Daoy (cell line): ENCODE measurements at places on chromosomes 4 and X.

DNA sequence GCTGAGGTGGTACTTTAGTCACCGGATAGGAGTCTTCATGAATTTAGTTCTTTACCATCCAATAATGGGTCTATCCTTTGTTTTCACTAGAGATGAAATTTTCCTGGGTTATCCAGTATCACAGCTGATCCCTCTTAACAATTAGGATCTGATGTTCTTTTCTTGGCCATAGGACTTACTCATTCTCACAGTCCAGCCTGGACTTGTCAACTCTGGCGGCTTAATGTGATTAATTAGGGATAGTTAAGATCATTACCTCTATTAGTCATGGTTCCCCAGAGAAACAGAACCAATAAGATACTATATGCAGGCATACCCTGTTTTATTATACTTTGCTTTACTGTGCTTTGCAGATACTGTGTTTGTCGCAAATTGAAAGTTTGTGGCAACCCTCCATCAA, 272.7 kb upstream of the FAT4 start:
- no peak for DNase-seq

DNA sequence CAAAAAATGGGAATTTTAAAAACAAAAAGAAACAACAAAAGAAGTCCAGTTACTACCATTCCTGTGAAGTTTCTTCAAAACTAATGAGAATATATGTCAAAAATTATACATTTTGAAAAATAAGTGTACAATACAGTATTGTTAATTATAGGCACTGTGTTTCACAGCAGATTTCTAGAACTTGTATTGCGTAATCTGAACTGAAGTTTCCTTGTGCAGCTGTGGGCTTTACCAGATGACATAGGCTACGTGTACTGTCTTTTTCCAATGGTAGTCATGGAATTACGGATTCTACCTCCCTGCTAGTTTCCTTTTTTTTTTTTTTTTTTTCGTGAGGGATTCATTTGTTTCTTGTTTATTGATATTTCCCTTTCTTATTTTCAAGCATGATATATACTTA, 113.8 kb upstream of the GABRA2 start:
- DNase-seq = no peak

- DNase-seq = no peak
Observed at GRCh38 chr4:20421603-20421985, 169.9 kb downstream of the SLIT2 start.

- no peak for DNase-seq
Observed at GRCh38 chrX:3268829-3269228, 77.6 kb downstream of the MXRA5 start.

DNA sequence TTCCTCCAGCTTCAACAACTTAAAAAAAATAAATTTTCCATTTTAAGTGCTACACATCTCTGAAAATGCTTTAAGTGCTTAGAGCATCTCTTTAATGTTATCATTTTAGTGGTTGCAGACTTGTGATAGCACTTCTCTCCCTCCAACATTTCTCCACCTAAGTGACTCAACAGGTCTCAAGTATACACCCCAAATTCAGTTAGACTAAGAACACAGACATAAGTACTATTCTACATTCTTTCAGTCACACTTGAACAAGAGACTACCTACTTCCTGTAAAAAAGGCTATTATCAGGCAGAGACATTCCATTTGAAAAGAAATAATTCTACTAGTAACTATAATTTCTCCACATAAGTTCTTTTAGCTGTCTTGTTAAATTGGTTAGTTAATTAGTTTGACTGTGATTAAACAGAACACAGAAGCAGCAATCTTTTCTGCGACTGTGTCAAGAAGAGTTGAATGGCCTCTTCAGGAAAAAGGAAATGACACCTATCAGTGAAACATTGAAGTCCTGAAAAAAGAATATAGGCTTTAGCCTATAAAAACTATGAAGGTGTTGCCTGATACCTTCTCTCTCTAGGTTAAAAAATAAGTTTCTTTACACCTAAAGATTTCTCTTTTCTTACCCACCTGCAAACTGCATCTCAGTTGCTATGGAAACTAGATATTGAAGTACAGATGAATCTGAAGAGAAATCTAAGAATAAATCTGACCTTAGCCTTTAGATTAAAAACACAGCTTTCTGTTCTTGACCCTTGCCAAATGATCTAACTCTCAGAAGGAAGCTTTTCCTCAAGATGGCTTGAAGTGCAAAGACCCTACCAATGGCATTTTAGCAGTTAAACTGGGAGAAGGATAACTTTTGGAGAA, 18.0 kb downstream of the NAF1 start:
- no peak for DNase-seq

- no peak for DNase-seq
Observed at GRCh38 chr4:98383431-98384106, 122.4 kb downstream of the RAP1GDS1 start.

- peak; percentile 3 for DNase-seq
Observed at GRCh38 chr4:34720571-34720970, 1523.7 kb downstream of the ARAP2 start.

DNA sequence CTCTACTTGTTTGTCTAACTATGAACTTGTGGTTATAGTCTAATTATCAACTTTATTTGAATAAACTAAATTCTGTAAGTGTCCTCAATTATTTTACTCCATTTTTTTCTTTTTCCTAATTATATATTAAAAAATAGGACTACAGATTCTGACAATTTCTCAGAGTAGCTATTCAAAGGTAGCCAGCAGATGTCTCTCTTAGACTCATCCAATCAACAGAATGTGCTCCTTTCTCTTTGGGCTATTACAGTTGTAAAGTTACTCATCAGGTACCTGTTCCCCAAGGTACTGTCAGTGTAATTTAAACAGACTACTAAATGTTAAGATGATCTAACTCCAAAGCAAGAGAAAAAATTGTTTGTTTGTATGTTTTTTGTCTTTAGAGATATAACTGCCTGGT, 248.6 kb downstream of the PCDH18 start:
- DNase-seq = no peak

- DNase-seq = no peak
Observed at GRCh38 chr4:76954489-76954888, 4.9 kb downstream of the SEPTIN11 start.

- DNase-seq = no peak
Observed at GRCh38 chrX:148872161-148872535, 371.7 kb downstream of the AFF2 start.

- DNase-seq = no peak
Observed at GRCh38 chr4:155017426-155017825, 191.0 kb upstream of the NPY2R start.

DNA sequence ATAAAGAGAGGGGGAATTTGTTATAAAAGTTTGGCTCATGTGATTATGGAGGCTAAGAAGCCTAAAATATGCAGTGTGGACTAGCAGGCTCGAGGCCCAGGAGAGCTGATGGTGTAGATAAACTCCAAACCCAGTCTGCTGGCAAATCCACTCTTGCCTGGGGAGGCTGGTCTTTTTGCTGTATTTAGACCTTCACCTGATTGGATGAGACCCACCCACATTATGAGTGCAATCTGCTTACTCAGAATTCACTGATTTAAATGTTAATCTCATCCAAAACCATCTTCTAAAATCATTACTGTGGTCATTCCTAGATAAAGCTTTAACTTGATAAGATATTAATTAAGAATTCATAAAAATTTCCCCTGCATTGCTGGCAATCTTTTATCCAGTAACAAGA, 473.2 kb downstream of the TMA16 start:
- no peak for DNase-seq

GRCh38 chr4:123399627-123400358, 3.2 kb downstream of the SPRY1 start:
- DNase-seq = no peak

GRCh38 chrX:14377427-14377826, 151.9 kb upstream of the GLRA2 start:
- DNase-seq = no peak

- no peak for DNase-seq
Observed at GRCh38 chr4:635851-636627, 10.7 kb downstream of the PDE6B start.

DNA sequence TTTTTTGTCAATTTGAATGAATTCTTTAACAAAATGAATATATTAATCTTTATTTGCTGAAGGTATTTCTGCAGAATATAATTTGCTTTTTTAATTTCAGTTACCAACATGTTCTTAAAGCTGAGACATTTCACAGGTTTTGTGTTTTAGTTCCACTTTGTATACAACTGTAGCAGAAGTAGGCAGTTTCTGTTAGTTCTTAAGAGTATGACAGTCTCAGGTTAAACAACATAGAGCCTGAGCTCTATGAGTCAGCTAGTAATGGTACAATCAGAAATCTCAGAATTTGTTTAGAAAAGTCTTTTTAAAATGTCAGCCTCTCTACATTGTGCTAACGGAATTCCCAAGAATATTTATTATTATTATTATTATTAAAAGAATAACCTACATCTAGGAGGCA, 50.4 kb downstream of the GSTCD start:
- no peak for DNase-seq

DNA sequence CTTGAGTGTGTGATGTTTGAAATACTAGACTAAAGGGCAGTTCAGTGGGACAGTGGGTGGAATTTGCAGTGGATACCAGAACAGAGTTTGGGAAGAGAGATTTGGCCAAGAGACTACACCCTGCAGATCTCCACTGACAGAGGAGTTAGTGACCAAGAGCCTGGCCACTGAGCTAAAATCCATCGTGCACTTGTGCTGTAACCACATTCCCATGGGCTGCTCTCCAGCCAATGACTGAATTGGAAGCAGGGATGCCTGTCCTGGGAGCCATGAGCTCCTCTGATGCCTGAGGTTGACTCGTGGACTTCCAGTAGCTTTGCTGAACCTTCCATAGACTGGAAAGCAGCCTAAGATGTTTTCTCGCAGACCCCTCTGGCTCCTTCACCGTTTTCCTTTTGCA, 296.1 kb downstream of the TRIML1 start:
- DNase-seq = no peak

DNA sequence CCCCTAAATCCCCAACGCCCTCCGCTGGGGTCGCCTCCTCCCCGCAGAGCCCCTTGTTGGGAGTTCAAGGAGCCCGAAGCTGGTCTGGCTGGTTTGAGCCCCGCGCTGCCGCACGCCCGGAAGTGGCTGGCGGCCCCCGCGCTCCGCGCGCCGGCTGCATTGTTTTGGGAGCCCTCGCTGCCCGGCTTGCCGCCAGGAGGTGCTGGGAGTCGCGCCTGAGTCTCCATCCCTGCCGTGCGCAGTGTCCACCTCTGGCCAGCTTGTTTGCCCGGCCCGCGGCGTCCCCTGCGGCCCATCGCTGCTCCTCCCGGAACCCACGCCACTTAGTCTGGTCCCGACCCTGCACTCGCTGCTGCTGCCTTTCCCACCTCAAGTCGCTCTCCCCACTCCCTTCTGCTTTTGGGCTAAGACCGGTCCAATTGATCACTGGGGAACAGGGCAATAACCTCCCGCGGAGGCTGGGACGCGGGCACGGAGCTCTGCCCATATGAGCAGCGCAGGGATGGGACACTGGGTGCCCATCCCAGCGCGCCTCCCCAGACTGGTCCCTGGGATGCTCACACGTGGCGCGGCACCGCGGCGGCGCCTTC, 2.2 kb upstream of the SFRP2 start:
- DNase-seq = peak; percentile 46

GRCh38 chrX:45735571-45735970, 534.9 kb upstream of the DIPK2B start:
- DNase-seq = no peak

- DNase-seq = no peak
Observed at GRCh38 chr4:72531322-72531721, 37.7 kb downstream of the ADAMTS3 start.

DNA sequence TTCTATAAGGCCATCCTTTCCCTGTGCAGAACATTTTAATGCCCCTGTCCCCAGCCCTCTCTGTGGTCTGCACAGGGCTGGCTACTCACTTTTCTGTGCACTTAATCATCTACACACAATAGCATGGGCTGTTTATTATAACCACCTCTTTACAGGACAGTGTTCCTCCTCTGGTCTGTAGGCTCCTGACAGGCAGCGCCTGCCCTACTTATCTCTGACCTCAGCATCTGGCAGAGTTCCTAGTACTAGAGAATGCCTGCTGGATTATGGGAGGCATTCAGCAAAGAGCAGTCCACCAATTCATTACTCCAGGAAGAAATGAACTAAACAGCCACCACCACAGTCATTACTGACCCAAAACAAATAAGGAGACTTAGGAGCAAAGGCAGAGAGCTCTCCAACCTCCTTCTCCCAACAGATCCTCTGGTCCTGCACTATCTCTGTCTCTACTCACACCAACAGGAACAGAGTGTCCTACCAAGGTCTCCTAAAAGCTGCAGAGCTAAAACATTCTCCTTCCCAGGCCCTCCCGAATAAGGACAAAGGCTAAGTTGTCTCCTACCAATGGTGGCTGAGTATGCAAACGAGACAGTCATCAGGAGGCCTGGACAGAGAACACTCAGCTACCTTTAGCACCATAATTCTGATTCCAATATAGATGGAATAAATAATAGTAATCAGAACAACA, 279.2 kb downstream of the QDPR start:
- no peak for DNase-seq

GRCh38 chrX:37787423-37787869, 7.6 kb downstream of the CYBB start:
- DNase-seq = no peak

- DNase-seq = no peak
Observed at GRCh38 chrX:39484159-39485068, 613.3 kb downstream of the BCOR start.

DNA sequence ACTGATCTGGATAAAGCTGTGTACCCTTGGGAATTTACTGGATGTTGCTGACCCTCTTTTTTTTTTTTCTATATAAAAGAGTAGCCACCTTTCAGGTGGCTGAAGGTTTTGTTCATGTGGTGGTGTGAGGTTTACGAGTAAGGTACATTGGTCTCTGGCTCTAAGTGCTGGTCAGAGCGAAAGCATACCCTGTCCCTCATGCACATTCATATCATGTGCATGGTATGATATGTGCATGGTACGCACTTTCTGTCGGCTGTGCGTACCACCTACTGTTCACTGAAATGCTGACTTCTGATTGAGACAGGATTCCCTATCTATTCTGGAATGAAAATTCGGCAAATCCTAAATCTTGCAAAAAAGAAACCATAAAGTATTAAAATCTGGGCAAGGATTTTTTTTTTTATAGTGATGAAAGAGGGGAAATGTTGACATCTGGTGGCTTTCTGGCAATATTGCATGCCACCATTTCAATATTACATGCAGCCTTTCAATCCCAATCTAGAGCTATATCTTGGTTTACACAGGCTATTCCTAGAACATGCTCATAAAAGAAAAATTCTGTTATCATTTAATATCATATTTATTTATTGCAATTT, 32.8 kb downstream of the FAM149A start:
- no peak for DNase-seq

DNA sequence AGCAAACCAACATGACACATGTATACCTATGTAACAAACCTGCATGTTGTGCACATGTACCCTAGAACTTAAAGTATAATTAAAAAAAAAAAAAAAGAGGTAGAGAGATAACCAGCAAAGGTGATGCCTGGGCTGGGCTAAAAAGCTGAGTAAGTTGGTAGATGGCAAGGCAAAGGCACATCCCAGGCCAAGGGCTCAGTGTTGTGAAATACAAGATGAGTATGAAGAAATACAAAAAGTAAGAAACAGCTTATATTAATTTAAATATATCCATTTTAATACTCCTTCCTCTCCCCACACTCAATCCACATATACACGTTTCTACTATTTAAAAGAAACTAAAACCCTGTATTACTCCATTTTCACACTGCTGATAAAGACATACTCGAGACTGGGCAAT, 25.8 kb downstream of the TEC start:
- no peak for DNase-seq
